ENCODE measurements at places on chromosomes 1 and 21.
A peak's percentile ranks its signal among the peaks of the same experiment; 100 is the strongest.

DNA sequence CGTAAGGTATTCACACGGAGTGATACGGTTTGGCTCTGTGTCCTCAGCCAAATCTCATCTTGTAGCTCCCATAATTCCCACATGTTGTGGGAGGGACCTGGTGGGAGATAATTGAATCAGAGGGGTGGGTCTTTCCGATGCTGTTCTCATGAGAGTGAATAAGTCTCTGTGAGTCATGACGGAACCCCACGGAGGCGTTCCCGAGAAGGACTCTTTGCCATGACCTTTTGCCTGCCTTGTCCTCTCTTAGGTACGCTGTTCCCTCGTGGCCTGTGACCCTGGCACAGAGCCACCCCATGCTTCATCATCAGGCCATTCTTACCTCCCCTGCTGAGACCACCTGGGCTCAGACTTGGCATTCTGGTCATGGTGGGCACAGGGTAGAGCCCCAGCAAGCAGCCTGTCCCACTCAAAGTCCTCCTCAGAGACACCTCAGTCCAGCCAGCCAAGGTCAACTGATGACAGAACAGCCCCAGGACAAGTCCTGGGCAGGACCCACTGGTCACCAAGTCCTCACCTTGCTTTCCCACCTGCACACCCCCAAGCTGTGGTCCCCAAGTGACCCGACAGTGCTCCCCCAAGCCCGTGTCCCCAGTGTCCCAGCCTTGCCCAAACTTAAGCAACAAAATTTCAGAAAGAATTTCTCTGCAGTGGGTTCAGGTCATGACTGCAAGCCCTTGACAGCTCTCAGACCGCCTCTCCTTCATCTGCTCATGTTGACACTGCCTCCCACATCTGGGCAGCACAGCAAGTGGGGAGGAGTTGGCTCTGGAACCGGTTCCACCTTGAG, 158.4 kb downstream of the ACTL8 start:
- DNase-seq: no peak

DNA sequence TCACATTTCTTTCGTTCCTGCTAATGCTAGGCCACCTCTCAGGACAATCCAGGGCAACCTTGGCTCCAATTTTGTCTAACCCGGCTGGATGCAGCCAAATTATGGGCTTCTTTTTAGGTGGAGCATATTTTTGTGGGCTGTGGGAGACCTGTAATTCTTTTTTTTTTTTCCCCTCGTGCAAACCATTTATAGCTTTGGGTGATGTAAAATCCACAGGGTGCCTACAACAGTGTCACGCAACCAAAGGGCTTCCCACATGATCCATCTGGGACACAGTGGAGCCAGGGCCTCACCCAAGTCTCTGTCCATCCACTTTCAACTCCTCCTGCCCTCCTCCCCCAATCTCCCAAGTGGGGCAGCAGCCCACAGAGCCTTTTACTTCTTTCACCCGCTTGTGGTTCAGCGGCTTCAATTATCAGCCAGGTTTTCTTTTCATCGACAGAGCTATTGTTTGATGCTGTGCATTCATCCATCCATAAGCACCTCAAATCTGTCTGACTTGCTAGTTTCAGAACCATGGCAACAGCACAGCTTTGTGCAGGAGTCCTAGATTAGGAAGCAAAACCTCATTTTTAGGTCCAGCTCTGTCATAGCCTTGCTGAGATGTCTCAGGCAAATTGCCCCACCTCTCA, 10.0 kb upstream of the OVAAL start:
- DNase-seq: peak; percentile 18

GRCh38 chr1:219041141-219041540, 132.5 kb upstream of the LYPLAL1 start:
- peak; percentile 89 for DNase-seq

- DNase-seq: no peak
Measured at GRCh38 chr1:13888351-13888986, 188.5 kb downstream of the PRDM2 start.

DNA sequence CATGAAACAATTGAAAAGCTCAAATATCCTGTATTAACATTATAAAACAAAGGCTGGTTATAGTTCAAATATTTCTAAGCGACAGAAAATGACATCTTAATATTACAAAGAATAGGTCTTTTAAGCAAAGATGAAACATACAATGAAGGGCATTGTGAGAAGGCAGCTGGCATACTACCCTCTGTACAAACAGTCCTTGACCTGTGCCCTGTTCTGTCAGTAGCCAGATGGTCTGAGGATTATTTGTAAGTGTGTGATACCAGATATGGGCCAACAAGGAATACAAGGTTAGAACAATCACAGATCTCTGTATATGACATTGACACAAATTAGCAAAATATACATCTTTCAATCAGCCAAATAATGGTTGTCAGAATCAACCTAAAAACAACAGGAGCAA, 1350.4 kb downstream of the AMY1C start:
- DNase-seq: no peak

DNA sequence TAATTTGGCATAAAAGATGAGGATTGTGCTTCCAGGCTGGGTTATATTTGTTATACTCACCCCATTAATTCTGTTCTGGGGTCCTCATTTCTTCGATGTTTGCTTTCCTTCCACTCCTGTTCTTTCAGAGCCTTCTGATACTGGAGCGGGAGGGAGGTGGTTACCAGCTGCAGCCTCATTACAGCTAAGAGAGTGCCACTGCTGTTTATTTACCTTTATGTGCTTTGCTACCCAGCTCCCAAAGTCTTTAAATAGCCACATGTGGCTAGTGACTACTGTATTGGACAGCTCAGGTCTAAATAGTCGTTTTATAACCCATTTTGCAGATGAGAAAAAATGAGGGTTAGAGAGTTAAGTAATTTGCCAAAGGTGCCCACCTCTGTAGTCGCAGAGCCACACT, 25.1 kb downstream of the PLEKHM2 start:
- no peak for DNase-seq

DNA sequence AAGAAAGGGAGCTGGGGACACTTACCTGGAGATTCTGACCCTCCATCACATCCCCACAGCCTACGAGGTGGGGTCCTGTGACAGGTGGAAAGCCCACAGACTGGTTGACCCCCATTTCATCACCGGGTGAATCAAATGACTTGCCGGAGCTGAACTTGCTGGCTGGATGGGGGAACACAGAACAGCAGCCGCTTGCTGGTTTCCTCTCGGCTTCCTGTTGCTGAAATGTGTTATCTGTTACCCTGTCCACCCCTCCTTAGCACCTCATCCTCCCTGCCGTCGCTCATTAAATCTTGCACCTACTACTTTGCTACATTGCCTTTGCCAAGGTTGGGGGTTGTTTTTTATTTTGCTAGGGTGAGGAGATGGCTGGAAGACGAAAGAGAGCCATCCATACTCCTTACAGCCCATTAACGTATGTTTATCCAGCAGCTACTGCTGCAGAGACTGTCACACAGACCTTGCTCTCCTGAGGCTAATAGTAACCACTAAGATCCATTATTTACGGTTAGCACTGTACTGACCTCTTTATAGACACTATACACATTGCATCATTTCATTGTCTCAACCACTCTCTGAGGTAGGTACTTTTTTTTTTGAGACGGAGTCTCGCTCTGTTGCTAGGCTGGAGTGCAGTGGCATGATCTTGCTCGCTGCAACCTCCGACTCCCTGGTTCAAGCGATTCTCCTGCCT, 7.0 kb downstream of the PAFAH2 start:
- DNase-seq: no peak

- DNase-seq: peak; percentile 44
Measured at GRCh38 chr1:207848234-207848633, 62.7 kb downstream of the CD34 start.

GRCh38 chr1:159913451-159914192, 11.7 kb downstream of the TAGLN2 start:
- no peak for DNase-seq

- no peak for DNase-seq
Measured at GRCh38 chr1:25834894-25835293, 15.1 kb downstream of the MTFR1L start.

DNA sequence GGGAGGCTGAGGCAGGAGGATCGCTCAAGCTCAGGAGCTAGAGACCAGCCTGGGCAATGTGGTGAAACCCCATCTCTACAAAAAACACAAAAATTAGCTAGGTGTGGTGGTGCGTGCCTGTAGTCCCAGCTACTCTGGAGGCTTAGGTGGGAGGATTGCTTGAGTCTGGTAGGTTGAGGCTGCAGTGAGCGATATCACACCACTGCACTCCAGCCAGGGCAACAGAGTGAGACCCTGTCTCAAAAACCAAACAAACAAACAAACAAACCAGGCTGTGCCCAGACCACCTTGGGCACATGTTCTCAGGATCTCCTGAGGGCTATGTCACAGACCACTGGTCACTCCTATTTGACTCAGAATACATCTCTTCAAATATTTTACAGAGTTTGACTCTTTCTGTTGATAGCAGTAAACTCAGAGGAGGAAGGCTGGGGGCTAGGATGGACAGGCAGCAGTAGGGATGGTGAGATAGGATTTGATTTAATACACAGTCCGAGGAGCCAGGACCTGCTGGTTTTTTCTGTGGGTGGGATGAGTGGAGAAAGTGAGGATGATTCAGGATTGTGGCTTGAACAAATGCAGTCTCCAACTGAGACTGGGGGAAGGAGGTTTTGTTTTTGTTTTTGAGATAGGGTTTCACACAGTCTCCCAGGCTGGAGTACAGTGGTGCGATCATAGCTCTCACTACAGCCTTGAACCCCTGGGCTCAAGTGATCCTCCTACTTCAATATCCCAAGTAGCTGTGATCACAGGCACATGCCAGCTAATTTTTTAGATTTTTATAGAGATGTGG, 46.5 kb downstream of the OLFML3 start:
- DNase-seq: peak; percentile 59

- DNase-seq: peak; percentile 75
Measured at GRCh38 chr21:33036430-33037162, 10.9 kb downstream of the OLIG2 start.

GRCh38 chr1:204462229-204462561, 32.4 kb downstream of the PIK3C2B start:
- no peak for DNase-seq

DNA sequence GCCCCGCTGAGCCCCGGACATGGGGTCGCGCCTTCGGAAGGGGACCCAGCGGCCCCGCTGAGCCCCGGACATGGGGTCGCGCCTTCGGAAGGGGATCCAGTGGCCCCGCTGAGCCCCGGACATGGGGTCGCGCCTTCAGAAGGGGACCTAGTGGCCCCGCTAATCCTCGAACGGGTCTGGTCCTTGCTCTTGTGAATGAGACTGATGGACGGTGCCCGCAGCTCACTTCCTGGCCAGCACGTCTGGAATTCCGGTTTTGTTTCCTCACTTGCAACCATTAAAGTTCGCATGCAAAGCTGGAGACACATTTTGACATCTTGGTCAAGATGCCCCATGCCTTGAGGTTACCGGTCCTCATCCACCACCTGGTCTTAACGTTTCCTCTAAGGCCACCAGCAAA, 5.6 kb downstream of the WRAP73 start:
- no peak for DNase-seq

All from fibroblast of lung (primary cell).